K562 (cell line): ENCODE measurements at places on chromosomes 11 and 22.

DNA sequence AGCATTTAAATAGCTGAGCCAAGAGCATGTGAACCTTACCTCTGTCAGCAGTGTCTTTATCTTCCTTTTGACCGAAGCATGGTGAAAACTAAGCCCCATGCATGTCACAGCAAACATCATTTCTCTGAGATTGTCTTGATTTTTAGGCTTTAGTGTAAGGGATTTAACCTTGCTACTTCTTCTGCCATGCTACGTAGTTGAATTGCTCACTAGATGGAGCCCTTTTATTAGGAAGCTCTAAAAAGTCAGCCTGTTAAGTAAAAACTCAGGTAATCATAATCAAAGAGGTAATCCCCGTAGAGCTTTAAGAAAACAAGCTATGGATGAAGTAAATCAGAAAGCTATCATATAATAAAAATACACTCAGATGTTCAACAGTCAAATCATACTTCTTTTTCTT lies 149.5 kb downstream of the PGR start:
- no peaks in the 10 kb centered on the region for H3K27me3 ChIP-seq
- no peak overlapping the region for H3K4me3 ChIP-seq
- no peaks in the 10 kb centered on the region for H3K4me1 ChIP-seq
- DNase-seq, result no peak
- H3K36me3 ChIP-seq, result no peaks in the 10 kb centered on the region; the same call in 2 of the 3 replicates
- no peak overlapping the region for H3K27ac ChIP-seq

DNA sequence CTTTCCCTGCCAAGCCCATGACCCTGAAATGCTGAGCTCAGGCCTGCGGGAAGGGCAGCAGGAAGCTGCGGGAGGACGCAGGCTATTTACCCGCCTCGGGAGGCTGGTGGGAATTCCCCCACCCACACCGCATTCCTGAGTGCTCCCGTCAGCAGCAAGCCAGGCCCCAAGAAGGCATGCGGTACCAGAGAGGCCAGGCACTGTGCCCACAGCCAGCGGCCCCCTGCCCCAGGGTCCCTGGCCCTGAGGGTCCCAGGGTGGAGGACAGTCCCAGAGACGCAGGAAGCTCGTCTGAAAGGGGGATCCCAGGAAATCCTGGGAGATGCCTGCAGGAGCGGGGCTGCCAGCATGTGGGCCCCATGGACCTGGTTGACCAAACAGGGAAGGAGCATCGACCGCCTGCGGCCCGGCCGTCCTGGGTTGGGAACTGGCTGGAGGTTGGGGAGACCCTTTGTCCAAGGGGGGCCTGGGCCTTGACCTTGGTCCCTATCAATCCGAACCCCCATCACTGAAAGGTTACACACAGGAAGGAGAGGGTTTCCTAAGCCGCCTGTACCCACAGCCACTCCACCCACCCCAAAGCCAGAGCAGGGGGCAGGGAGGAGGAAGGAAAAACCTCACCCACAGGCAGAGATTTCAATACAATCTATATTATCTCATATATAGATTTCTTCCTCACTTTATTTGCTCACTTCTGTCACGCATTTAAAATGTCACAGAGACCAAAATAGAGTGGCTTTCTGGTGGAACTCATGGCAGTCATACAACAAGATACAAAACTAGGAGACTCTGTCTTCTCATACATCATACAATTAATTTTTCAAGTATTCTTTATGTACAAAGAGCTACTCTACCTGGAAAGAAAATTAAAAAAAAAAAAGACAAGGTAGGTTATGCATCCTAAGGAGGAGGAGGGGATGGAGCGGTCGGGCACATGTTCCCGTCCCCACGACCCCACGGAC lies 17.1 kb downstream of the MAFF start:
- no peak overlapping the region for H3K27ac ChIP-seq
- peaks cover 5% of the 10 kb centered on the region; the same call in 2 of the 3 replicates for H3K36me3 ChIP-seq
- no peak overlapping the region for H3K4me3 ChIP-seq
- DNase-seq, result no peak
- H3K27me3 ChIP-seq, result no peaks in the 10 kb centered on the region
- H3K4me1 ChIP-seq, result peaks cover 37% of the 10 kb centered on the region

GRCh38 chr11:105244160-105244825 lies 104.7 kb upstream of the CARD18 start:
- no peak for DNase-seq
- no peaks in the 10 kb centered on the region for H3K36me3 ChIP-seq
- H3K27ac ChIP-seq, result no peak overlapping the region
- H3K27me3 ChIP-seq, result no peaks in the 10 kb centered on the region

- no peak overlapping the region for H3K4me3 ChIP-seq
- H3K4me1 ChIP-seq, result no peaks in the 10 kb centered on the region
- DNase-seq, result no peak
- no peaks in the 10 kb centered on the region for H3K36me3 ChIP-seq
- no peak overlapping the region for H3K27ac ChIP-seq
- peaks cover 4% of the 10 kb centered on the region; the same call in 1 of the 3 replicates for H3K27me3 ChIP-seq
These were observed 43.7 kb upstream of the NUP160 start for GRCh38 chr11:47891886-47892285.

GRCh38 chr11:3135481-3136440 lies 29.3 kb downstream of the OSBPL5 start:
- DNase-seq, result no peak
- peaks cover 65% of the 10 kb centered on the region for H3K4me1 ChIP-seq
- no peaks in the 10 kb centered on the region for H3K36me3 ChIP-seq
- no peaks in the 10 kb centered on the region for H3K27me3 ChIP-seq
